ENCODE measurements at places on chromosomes 5 and 9.

DNA sequence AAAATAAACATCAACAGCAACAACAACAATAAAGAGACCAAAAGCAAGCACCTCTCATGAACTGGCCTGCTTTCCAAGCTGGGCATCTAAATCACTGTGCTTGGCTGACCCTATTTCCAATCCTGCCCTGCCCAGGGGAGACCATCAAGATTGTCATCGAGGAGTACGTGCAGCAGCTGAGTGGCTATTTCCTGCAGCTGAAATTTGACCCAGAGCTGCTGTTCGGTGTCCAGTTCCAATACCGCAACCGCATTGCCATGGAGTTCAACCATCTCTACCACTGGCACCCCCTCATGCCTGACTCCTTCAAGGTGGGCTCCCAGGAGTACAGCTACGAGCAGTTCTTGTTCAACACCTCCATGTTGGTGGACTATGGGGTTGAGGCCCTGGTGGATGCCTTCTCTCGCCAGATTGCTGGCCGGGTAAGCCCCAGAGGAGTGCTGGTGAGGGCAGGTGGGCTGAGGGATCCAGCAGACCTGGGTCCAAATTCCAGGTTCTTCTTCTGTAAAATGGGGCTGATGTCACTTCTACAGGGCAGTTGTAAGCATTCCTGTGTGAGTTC, 15.6 kb downstream of the PTGS1 start:
- no peak for DNase-seq

DNA sequence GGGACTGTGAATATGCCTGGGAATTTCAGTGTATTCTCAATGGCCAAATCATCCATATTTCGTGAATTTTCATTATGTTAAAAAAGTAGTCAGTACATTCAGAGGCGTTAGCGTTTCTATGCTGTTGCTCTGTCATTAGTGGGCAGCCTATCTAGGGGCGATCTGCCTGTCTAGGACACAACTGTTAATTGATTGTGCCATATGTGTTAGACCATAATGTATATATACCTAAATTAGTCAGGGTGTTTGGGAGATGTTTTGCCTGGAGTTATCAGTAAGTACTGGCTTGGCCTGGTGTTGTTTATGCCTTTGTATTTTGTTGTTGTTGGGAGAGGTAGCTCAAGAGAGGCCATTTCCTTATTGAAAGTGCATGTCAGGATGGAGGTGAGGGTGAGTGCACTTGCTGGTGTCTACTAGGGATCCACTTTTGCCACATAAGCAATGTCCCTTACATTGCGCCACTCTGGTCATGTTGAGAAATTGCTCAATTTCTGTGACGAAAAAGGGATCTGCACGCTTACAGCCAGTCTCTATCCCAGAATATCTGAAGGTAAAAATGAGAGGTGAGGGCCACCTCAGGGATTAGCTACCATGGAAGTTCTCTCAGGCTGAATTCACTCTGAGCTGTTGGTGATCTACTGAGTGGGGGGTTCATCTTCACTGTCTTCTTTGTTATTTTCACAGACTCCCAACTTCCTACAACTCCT, 123.3 kb downstream of the ST8SIA4 start:
- no peak for DNase-seq

DNA sequence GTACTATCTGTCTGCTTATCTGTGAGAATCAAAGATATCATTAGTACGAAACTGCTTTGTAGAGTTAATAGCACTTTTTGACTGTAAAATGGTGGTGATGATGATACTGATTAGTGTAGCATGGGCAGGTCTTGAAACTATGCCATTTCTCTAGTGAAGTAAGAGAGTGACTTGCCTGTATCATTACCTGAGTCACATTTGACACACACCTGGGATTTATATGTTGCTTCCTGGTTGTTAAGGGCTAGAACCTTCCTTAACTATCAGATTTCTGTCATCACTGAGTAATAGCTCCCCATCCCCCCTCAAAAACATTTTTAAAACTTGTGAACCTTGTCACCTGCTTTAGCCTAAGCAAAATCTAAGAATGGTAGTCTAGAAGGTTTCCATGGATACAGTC, 135.6 kb upstream of the RORB start:
- DNase-seq = no peak

DNA sequence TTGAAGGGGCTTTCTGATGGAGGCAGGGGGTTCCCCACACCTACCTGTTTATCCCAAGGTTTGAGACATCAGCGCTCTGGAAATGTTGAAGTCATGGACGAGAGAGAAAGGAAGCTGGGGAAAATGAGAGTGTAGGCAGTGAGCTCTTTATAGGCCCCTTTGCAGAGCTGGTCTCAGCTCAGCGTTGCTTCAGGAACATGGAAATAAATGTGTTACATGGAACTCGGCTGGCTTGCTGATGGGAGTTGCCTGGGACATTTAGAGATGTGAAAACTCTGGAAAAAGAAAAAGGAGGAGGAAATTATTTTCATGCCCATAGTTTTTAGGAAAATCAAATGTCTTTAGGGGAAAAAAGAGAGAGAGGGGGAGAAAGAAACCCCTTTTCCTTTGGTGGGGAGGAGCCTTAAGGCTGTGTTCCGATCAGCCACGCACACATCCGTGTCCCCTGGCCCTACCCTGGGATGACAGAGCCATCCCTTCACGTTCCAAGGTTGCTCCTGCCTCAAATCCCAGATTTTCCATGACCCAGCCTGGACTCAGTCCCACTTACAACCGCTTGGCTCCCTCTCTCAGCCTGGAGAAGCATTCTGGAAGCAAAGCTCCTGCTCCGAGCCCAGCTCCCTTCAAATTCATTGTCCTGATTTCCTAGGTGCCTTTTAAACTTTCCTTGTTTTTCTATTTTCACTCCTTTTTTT, 78.3 kb downstream of the COL27A1 start:
- no peak for DNase-seq

- DNase-seq = no peak
Observed at GRCh38 chr5:110027527-110028322, 338.0 kb downstream of the MAN2A1 start.

DNA sequence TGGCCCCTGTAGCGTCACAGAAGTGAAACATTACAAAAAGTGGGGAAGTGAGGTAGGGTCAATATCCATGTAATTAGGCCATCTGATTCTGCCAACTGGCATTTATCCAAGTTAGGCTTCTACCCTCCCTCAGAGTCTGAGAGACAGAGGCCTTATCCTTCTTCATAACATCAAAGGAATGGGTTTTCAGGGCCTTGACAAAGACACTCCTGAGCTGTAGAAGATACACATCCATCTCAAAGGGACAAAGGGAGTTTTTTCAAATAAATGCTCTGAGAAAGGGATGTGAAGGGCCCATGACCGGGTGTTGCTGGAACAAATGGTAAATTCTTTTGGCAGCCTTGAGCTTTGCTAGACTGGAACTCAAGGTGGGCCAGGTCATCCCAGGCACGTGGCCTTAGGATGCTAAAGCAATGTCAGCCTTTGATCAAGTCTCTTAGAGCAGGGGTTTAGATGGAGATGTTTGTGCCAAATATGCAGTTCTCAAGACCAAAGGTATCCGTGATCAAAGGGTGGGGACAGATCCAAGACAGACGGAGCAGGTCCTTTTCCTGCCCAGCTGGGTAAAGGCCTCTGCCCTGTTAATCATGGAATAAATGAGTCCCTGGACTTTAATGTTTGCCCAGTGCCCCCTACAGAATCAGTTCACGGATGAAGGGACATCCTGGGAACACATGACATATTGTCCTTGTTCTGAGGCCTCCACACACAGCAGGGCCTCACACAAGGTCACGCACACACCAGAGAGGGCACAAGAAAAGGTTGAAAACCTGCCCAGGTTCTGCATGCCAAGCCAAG, 10.0 kb upstream of the FAM169A start:
- DNase-seq = no peak

- DNase-seq = no peak
Observed at GRCh38 chr9:132412089-132412488, 2.1 kb downstream of the CFAP77 start.

GRCh38 chr5:134582281-134582680, 50.3 kb downstream of the SAR1B start:
- DNase-seq = no peak

DNA sequence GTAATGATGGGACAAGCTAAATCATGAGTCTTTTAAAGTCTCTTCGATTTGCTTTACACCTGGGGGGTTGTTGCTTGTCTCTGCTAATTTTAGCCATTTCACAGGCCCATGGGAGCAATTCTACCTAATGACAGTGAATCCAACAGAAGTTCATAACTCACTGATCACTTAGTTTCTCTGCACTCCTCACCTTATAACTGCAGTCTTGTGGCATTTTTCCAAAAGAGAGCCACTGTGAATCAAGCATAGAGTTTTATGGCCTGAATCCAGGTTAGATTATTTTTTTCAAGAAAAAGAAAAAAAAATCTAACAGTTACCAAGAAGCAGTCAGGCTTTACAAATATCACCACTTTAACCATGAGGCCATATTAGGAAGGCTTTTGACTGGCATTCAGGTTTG, 1.5 kb upstream of the IL7R start:
- no peak for DNase-seq

DNA sequence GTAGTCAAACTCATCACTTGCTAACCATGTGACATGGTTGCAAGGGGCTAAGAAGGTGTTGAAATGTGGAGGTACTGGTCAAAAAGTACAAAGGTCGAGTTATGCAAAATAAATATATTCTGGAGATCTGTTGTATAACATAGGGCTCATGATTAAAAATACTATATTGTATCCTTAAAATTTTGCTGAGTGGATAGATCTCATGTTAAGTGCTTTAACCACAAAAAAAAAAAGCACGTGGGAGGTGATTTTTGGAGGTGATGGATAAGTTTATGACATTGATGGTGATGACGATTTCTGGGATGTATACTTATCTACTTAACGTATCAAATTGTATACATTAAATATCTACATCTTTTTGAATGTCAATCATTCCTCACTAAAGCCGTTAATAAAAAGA, 96.2 kb upstream of the PAPPA start:
- no peak for DNase-seq

DNA sequence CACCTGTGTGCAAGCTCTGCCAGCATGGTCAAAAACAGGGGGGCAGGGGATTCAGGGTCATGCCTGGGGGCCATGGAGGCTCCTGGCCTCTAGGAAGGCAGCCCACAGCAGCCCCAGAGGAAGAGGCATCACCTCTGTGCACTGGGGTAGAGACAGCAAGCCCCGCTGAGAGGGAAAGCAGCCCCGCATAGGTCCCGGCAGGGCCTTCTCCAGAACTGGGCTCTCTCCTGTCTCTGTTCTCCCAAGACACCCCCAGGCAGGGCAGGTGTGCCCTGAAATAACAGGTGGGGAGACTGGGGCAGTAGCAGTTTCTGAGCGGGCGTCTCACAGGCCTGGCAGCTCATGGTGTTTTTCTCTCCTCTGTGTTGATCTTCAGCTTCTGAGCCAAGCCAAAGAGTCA, 279.1 kb downstream of the HSPA4 start:
- DNase-seq = no peak

DNA sequence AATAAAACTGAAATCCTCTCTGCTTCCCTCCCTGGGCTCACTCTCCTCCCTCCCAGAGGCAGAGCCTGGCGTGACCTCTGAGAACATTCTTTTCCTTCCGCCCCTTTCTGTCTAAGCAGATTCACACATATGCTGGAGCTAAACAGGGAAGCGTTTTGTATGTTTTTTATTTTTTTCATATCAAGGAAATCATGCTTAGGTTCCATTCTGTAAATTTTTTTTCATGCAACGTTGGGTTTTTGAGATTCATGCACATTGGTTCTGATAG, 20.2 kb upstream of the BARHL1 start:
- DNase-seq = no peak

DNA sequence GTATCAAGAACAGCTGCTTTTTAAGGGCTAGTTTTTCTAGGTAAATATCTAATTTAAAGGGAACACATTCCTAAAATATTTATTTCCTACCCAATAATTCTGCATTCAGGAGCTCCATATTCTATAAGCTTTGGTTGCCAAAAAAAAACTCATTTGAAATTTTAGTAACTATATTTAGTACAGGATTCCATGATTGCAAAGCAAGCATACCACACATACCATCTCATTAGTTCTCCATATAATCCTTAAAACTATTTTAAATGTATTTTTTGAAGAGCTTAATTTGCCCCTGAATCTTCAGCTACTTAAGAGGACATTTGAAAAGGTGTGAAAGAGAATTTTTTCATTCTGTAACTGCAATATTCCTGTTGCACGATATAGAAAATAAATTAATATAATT, 877.0 kb downstream of the NR2F1-AS1 start:
- no peak for DNase-seq

GRCh38 chr5:31516802-31517201, 15.1 kb downstream of the DROSHA start:
- DNase-seq = peak; percentile 55

- DNase-seq = no peak
Observed at GRCh38 chr9:79020276-79020675, 551.5 kb upstream of the TLE4 start.

DNA sequence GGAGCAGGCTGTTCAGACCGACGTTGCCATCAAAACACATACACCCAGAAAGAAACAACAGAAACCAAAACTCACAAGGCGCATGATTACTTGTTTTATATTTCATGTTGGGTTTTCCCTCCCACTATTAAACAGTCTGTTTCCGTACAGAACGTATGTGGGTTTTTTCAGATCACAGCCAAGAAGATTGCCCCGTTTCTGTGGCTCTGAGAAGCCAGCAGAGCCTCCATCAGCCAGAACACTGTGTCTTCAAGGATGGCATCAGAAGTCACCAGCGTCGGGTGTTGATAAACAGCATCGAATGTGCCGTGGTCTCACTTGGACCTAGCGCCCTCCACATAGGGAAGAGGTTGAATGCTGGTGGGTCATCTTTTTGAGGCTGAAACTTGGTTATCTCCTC, 42.8 kb downstream of the FAM78A start:
- no peak for DNase-seq

- DNase-seq = no peak
Observed at GRCh38 chr5:78526049-78526525, 122.5 kb downstream of the LHFPL2 start.

DNA sequence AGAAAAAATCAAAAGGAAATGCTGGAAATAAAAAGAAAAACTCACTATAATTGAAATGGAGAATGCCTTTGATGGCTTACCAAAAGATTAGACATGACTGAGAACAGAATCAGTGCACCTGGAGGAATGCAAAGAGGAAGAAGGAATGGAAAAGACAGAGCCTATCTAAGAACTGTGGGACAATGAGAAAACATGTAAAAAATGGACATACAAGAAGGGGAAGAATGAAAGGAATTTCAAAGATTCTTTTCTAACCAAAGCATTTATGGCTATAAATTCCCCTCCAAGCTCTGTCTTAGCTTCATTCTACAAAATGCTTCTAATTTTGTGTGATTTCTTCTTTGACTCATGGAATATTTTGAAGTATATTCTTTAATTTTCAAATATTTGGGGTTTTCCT, 47.5 kb upstream of the CLK4 start:
- no peak for DNase-seq

DNA sequence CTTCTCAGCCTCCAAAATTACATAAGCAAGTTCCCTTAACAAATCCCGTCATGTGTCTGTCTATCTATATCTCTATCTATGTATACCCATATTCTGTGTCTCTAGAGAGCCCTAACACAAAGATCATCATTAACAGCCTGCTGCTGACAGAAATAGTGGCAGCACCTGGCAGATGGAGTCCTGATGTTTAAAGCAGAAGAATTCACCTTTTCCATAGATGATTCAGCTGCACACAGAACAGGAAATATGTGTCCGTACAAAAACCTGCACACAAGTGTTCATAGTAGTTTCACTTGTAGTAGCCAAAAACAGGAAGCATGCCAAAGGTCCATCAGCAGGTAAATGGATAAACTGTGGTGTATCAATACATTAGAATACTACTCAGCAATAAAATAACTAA, 45.0 kb upstream of the ACO1 start:
- DNase-seq = no peak

- DNase-seq = no peak
Observed at GRCh38 chr9:91766315-91767069, 183.5 kb downstream of the ROR2 start.
